CD8-positive, alpha-beta memory T cell (primary cell): ENCODE measurements at places on chromosomes 4 and X.

DNA sequence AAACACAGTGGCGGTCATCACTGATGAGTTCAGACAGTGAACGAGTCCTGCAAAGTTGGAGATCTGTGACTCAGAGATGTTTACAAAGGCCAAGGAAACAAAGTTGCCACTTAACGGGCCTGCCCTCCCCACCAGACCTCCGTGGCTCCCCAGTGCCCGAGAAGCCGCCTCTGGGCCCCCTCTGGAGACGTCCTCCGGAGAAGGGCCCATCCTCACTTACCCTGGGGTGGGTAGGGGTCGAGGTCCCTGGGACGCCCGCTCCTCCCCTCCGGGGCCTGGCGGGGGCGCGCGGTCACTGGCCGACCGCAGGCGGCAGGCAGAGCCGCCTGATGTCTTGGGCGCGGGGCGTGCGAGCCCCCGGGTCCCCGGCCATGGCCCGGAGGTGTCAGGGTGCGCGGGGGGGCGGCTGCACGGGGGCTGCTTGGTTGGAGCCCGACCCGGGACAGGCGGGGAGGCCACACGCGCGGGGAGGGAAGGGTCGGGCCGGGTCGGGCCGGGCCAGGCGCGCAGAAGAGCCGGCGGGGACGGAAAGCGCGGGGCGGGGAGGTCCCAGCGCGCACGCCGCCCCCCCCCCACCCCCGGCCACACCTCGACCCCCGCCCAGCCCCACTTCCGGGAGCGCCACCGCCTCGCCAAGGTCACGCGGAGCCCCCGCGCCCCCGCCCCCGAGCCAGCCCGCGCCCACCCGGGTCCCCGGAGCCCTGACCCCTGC, 529 bp downstream of the DHRSX start:
- DNase-seq: no peak

DNA sequence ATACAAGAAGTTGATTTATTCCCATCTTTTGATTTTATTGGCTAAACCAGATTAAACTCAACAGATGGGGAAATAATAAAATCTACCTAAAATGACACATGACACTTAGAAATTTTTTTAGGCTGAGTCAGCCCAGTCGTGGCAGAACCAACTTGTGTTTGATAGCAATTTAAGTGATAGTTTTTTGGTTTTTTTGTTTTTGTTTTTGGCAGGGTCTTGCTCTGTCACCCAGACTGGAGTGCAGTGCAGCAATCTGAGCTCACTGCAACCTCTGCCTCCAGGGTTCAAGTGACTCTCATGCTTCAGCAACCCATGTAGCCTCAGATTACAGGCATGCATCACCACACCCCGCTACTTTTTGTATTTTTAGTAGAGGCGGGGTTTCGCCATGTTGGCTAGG, 370.3 kb upstream of the NOCT start:
- no peak for DNase-seq

GRCh38 chr4:173227756-173228155, 59.1 kb downstream of the GALNT7 start:
- no peak for DNase-seq

DNA sequence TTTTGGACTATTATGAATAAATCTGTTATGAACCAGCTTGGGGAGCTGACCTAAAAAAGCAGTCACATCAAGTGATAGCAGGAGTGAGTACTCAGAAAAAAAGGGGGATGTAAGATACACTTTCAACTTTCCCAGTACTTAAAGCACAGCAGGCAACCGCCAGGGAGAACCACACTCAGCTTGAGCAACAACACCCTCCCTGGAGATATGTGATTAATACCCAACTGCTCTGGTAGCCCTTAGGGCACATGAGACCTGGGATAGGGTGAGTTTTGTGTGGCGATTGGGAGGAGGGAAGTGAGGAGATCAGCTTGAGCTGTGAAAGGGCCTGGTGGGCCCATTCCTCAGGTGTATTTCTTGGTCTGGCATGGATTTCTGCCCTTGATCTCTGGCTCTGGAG, 220.3 kb upstream of the SFRP2 start:
- no peak for DNase-seq

- DNase-seq: no peak
These were observed 42.6 kb downstream of the SPANXA2 start for GRCh38 chrX:141632124-141632523.

DNA sequence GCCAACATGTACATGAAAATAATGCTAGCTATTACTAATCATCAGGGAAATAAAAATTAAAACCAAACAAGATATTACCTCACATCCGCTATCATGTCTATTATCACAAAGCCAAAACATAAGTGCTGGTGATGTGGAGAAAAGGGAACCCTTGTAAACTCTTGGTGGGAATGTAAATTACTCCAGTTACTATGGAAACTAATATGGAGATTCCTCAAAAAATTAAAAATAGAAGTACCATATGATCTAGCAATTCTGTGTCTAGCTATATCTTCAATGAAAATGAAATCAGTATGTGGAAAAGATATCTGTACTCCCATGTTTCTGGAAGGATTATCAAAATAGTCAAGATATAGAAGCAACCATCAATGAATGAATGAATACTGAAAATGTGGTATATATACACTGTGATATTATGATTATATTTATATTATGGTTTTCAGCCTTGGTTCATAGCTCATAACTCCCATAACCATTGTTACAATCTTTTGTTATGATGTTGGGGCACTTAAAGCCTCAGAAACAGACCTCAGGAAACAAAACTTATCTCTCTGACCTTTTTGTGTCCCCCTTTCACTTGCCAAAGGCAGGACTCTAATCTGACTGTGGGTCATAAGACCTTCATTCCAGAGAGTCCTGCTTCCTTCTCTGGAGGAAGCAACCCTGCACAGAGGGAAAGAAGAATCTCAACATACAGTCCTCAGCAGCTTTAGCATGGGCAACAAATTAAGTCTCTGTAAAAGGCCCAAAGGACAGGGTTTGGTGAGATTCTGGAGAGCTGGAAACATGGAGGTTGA, 933.2 kb downstream of the ADGRL3 start:
- DNase-seq: no peak

DNA sequence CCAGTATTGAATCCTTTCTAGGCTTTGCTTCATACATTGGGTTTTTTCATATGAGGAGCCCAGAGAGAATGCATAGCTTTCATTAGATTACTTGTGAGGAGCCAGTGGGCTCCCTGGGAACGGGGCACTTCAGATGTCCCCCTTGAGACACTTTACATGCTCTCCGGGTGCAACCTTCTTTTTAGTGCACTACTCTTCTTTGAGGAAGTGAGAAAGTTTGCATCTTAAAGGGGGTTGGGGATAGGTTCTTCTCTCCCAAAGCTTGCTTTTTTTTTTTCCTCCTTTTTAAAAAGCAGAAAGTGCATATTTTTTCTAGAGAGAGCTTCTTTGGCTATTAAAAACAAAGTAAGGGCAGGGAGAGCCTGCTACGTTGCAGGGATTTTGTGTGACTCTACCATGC, 4.3 kb downstream of the HADH start:
- DNase-seq: no peak
